ENCODE measurements at places on chromosomes 7 and 10.

GRCh38 chr10:34710391-34710751 lies 104.7 kb downstream of the PARD3 start:
- DNase-seq: no peak

- no peak for DNase-seq
Measured at GRCh38 chr7:28068811-28069216, 111.8 kb downstream of the JAZF1 start.

DNA sequence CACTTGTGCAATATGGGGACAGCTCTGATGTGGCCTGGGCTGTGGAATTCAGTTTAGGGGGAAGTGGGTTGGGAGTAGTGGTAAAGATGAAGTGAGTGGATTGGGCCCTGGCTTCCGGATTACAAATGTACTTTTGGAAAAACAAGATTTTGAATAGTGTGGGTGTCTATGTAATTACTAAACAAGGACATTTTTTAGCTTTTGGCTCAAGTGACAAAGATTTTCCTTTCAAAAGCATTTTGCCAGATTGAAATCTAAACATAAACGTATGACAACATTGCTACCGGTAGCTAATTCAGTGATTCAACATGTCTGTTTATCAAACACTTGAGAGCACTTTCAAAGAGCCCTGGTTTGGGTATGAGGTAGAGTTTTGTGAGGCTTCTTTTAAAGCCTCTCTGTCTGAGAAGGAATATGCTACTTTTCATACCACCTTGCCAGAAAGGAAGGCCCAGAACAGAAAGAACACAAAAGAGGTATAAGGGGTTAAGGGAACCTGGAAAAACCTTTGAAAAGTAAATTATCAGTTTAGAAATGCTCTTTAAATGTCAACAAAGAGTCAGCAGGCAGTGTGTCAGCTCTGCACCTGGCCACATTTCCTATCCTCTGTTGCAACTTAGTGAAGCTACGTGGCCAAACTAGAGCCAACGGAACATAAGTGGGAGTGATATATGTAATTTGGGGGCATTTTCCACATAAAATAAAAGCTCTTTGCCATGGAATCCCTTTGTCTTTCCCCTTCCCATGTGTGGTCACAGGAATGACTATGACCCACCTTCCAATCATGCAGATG lies 516.1 kb downstream of the NRG3 start:
- no peak for DNase-seq

DNA sequence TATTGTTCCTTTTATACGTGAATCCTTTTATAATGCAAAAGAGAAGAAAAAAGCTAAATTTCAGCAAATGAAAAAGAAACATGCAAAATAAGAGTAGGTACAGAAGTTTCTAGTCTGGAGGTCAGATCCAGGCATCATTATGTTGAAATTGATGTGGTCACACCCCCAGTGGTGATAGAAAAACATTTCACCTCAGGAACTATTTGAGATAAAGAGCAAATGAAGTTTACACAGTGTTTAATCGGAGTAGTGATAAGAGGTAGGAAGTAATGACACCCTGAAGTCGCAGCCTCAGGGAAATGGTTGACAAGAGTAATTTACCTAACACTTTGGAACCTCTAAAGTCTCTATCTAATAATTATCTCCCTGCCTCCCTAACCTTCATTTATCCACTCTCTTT lies 536.0 kb upstream of the STEAP1 start:
- no peak for DNase-seq

DNA sequence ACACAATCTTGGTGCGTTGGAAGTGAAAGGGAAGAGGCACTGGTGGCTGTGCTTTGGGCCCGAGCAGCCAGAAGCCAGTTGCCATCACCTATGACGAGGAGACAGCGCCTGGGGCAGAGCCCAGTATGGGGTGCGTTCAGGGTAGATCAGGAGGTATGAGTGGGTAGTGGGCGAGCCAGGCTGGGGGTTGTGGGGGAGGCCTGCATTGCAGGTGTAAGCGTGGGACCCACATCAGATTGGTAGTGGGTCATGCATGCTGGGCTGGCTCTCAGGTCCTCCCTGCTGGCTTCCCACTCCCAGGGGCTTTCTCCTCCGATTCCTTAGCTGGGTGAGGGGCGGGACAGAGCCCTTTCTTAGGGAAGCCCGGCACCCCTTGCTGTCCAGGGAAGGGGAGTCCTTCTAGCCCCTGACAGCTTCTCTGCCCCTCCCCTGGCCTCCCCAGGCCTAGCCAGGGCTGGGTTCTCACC lies 445 bp upstream of the PVRIG start:
- DNase-seq: peak; percentile 30

- no peak for DNase-seq
Measured at GRCh38 chr10:109957092-109957797, 33.9 kb upstream of the XPNPEP1 start.
